ENCODE measurements at places on chromosomes 12 and 14.
A peak's percentile ranks its signal among the peaks of the same experiment; 100 is the strongest.

DNA sequence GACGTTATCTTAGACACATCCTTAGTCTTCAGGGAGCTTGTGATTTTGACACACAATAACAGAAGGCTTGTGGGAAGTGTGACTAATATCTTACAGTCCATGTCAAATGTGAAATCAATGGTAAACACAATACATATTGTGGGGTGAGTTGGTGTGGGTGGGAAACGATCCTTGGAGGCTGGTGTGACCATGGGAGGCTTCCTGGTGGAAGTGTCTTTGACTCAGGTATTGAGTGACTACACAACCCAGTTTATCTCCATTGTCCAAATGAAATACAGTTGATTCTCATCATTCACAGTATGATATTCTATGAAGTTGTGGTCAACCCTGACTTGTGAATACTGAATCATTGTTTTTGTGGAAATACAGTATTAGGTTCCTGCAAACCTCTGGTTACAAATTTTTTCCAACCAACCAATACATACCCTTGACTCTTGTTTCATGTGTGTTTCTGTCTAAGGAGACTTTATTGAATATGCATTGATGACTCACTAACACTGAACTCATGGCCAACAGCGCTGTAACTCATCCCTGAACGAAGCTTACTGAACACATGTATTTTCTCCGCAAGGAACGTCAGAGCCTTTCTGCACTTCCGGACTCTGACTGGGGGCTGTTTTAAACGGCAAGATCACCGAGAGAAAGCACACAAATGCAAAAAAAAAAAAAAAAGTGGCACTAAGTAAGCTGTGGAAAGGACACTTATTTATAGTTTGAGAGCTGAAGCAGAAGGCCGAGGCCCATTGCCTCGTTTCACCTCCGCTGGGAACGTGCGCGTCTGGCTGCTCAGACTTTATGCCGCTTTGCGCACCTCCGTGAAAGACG, 59.0 kb downstream of the CLMN start:
- no peak for DNase-seq

- no peak for DNase-seq
These were observed 128.2 kb downstream of the TMEM30B start for GRCh38 chr14:61152851-61153364.

GRCh38 chr12:75270157-75270556, 60.0 kb downstream of the CAPS2 start:
- DNase-seq, result peak; percentile 7

- no peak for DNase-seq
These were observed 335.2 kb downstream of the DPF3 start for GRCh38 chr14:72558721-72559120.

- no peak for DNase-seq
These were observed 13.4 kb upstream of the SMOC1 start for GRCh38 chr14:69865701-69866365.

DNA sequence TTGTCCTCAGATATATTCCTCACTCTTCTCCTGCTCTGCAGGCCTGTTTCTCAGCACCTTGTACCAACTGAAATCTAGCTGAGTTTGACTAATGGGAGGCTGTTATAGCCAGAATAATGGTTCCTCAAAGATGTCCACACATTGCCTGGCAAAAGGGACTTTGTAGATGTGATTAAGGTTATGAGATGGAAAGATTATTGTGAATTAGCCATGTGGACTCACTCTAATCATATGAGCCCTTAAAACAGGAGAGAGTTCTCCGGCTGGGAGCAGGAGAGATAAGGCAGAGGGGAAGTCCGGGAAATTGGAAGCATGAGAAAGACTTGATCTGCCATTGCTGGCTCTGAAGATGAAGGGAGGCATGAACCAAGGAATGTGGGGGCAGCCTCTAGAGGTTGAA, 40.0 kb upstream of the KTN1 start:
- DNase-seq, result no peak

GRCh38 chr14:39972704-39973103, 540.5 kb upstream of the FBXO33 start:
- no peak for DNase-seq

- no peak for DNase-seq
These were observed at the start of gene MMP17 for GRCh38 chr12:131827961-131828534. MMP17 (plus strand) TSS chr12:131828393; CDS start chr12:131828495, 102 bp downstream.

GRCh38 chr12:10364815-10365622, 24.8 kb downstream of the KLRK1 start:
- peak; percentile 94 for DNase-seq

- DNase-seq, result no peak
These were observed 353.6 kb downstream of the TMEM121 start for GRCh38 chr14:105879867-105880561.

DNA sequence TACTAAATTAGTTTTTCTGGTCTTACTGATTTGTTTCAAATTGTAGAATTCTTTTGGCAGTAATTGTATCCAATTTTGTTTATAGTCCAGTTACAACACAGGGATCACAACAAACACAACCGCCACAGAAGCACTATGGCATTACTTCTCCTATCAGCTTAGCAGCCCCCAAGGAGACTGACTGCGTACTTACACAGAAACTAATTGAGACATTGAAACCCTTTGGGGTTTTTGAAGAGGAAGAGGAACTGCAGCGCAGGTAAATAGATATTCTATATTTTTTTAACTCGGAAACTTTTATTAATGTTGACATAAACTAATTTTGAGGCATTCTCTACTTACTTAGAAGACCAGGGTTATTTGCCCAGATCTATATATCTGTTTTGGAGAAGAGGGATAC, 17.8 kb downstream of the PAPOLA start:
- DNase-seq, result no peak

- peak; percentile 38 for DNase-seq
These were observed 77.7 kb upstream of the KITLG start for GRCh38 chr12:88658009-88658408.

DNA sequence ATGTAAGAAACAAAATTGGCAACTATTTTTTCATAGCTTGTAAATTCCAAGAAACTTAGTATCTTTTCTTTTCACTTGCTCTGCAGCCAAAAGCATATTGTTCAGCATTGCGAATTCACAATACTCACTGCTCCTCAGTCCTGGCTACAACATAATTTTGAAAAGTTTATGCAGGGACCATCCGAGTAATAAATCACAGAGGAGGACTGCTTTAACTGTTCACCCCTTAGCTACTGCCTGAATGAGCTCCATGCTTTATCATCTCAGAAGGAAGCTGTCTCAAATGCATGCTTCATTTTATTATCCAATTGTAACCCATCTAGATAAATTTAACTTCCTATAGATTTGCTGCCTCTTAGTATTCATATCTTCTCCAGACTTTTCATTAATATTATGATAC, 827.8 kb downstream of the DIO2 start:
- no peak for DNase-seq

DNA sequence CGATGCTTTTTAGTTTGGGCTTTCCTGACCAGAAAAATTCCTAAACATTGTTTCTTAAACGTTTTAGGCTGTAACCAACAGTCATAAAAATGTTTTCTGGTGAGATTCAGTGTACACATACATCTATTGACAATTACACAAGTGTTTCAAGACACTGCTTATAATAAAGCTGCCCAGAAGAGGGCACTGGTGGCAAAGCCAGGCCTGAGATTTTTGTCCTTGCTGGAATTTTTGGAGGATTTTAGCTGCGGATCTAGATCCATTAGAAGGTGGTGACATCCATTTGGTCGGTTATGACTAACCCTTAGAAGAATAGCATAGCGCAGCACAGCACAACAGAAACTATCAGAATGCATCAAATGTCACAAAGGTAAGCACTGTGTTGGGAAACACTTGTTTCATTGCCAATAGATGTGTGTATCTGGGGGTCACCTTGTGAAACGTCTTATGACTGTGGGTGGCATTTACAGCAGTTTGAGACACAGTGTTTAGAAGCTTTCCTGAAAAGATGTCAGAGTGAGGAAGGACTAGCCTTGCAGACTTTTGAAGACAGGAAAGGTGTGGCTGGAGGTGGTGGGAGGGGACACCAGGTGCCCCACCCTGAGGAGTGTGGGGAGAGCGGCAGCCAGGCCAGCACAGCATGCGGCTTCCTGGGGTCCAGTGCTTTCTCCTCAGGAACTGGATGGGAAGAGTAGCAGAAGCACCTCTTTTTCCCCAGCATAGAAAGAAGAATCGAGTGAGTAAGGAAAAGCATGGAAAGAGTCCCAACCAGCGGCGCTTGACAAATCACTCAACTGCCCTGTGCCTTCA, 54.7 kb upstream of the FKBP4 start:
- peak; percentile 56 for DNase-seq

DNA sequence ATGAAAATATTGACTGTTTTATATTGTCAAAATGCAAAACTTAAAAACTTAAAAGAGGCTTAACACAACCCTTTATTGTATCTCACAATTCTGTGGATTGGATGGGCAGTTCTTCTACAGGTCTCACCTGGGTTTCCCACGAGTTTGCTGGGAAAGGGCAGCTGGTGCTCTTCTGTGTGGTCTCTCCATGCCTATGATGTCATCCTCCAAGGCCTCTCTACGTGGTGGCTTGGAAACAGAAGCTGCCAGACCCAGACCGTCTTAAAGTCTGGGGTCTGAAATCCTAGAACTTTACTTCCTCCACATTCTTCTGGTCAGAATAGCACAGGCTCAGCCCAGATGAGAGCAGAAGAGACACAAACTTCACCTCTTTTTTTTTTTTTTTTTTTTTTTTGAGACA, 36.5 kb upstream of the KICS2 start:
- no peak for DNase-seq

Measured in HT-29 (cell line).